ENCODE measurements at places on chromosomes 5 and 9.

GRCh38 chr5:22372376-22372775 lies 480.8 kb downstream of the CDH12 start:
- DNase-seq = no peak

DNA sequence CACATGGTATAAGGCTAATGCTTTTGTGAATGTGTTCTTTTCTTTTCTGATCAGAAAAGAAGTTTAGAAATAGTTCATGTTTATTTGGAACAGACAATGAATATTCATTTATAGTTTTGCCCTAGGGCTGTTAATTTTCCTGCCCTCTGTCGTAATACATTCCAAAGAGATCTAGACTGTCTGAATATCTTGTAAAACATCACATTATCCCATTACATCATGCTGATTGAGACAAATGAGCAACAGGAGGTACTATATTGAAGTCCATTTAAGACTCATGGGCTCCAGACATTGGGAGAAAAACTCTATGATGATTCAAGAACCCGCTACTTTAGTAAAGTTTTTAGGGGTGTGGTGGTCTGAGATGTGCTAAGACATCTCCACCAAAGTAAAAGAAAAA lies 121.2 kb upstream of the MAP1B start:
- DNase-seq = no peak

GRCh38 chr5:144882739-144883283 lies 712.1 kb downstream of the KCTD16 start:
- DNase-seq = no peak

DNA sequence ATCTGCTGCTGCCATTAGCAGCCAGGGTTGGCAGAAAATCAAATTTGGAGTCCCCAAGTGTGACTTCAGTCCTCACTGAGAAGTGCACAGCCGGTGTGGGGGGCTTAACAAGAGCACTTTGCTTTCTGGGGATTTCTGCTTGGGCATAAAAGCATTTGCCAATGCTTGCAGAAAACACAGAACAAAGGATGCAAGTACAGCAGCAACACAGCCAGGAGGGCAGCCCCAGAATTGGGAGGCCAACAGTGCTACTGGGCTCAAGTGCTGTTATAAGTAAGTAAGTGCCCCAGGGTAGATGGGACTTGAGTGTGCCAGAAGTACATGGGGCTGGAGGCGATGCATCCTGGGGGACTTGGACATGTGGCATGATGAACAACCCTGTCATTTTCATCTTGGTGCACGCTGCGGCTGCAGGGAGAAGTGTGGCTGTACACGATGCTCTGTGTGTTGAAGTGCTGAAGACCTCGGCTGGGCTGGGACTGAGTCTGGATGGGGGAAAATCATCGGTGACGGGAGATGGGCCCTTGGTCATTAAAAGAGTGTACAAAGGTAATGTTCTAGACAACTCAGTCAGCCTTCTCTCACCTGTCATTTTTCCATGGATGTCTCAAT lies 73.3 kb downstream of the GOLPH3 start:
- DNase-seq = no peak

GRCh38 chr9:127214421-127215267 lies 49.9 kb upstream of the GARNL3 start:
- no peak for DNase-seq

DNA sequence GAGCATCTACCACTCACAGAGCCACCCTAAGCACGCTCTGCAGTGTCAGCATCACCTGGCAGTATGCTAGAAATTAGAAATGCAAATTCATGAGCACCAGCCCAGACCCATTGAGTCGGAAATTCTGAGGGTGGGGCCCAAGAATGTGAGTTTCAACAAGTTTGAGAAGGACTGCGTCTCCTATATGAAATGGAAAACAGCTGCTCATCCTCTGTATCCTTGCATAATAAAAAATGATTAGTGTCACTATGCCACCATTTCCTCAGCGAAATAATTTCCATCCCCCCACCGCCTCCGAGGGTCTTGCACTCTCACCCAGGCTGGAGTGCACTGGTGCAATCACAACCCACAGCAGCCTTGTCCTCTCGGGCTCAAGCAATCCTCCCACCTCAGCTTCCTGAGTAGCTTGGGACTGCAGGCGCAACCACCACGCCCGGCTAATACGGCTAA lies 1.3 kb upstream of the IQGAP2 start:
- no peak for DNase-seq

All from spinal cord (tissue), 10 donors.